NCI-H1105 treated with DMSO at 0.1 percent for 48 hours (cell line): ENCODE measurements at places on chromosomes 11 and 22.
A peak's percentile ranks its signal among the peaks of the same experiment; 100 is the strongest.

- no peak for DNase-seq
Observed at GRCh38 chr22:37187891-37188761, at the start of gene C1QTNF6. Gene C1QTNF6, minus strand, starts transcription at chr22:37188247. Its CDS starts 34 bp downstream, at chr22:37188213.

GRCh38 chr11:69479591-69480271 is 1.7 kb upstream of the LINC01488 start:
- no peak for DNase-seq

- peak; percentile 98 for DNase-seq
Observed at GRCh38 chr11:121762820-121763219, 310.1 kb upstream of the SORL1-AS1 start.

GRCh38 chr11:13376838-13377237 is 86.2 kb downstream of the BTBD10 start:
- DNase-seq, result peak; percentile 9

DNA sequence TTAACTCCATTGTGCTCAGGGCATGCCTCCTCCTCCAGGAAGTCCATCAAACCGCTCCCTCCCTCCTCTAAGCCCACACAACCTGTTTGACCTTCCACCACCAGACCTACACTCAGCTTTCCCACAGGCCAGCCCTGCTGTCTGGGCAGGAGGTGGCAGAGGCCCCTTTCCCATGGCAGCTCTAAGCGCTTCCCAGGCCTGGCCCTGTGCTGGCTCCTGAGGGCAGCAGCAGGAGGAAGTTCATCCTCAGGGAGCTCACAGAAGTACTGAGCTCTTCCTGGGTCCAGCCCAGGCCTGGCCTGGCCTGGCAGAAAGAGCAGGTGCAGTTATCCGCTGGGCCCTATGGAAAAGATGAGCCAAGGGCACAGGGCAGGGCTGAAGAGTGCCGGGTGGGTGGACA is 31.4 kb downstream of the ARAP1 start:
- DNase-seq, result no peak

GRCh38 chr11:64877390-64878222 is 815 bp downstream of the EHD1 start:
- DNase-seq, result no peak

DNA sequence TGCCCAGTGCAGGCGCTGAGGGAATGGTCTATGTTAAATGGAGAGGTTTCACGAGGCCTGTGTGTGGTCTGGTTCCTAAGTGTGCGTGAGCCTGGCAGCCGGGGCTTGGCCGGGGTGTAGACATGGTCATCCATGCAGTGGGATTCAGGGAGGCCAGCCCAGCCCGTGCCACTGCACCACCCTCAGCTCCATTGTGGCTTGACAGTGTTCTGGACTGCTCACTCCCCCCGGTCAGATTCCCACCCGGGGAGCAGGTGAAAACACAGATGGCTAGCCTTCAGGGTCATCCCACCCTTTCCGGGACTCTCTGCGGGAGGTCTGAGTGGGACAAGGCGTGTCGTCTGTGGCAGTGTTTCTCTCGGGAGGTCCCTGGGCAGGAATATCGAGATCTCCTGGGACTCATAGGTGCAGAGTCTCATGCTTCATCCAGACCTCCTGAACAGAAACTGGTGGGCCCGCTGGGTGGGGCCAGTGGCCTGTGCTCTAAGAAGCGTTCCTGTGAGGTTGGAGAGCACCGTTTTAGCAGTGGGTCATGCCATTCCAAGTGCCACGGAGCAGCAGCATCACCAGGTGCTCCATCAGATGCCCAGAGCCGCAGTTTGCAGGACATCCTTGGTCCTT is 52.3 kb downstream of the ST14 start:
- DNase-seq, result no peak

DNA sequence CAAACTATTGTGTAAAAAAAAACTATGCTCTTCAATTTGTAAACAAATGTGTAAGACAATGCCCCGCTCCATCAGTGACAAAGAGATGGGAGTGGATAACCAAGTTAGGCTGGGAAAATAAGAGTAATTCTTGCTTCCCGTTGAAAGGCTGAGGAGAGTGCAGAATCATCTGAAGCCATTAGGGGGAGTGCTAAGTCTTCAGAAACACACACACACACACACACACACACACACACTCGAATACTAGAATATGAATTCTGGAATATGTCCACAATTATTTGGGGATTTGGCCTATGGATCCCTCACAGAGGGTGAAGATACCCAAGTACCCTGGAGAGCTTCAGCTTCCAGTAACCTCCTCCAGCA is 27.8 kb upstream of the ROBO3 start:
- peak; percentile 94 for DNase-seq
